Central memory CD8-positive, alpha-beta T cell (primary cell): ENCODE measurements at places on chromosomes 6 and 20.

DNA sequence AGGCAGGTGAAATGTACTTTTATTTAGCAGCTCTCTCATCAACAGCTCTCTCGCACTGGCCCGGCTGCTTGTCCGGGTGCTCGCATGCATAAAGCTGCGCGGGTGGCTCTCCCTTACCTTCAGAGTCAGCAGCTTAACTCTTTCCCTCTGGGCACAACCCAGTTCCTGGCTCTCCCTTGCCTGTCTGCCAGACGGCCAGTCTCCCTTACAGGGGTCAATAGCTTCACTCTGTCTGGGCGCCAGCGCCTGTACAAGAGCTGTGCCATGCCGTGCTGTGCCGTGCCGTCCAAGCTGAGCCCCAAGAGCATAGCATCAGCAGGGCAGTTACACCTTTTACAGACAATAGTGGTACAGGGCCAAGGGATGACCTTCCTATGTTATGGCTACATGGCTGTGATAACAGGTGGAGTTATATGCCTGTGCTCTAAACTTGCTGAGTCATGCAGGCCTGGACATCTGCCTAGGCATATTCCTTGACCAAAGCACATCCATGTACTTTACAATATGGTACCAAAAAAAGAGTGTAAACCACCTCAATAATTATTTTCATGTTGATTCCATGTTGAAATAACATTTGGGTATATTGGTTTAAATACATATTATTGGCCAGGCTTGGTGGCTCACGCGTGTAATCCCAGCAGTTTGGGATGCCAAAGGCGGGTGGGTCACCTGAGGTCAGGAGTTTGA, 47.9 kb downstream of the BLTP3A start:
- DNase-seq = no peak

DNA sequence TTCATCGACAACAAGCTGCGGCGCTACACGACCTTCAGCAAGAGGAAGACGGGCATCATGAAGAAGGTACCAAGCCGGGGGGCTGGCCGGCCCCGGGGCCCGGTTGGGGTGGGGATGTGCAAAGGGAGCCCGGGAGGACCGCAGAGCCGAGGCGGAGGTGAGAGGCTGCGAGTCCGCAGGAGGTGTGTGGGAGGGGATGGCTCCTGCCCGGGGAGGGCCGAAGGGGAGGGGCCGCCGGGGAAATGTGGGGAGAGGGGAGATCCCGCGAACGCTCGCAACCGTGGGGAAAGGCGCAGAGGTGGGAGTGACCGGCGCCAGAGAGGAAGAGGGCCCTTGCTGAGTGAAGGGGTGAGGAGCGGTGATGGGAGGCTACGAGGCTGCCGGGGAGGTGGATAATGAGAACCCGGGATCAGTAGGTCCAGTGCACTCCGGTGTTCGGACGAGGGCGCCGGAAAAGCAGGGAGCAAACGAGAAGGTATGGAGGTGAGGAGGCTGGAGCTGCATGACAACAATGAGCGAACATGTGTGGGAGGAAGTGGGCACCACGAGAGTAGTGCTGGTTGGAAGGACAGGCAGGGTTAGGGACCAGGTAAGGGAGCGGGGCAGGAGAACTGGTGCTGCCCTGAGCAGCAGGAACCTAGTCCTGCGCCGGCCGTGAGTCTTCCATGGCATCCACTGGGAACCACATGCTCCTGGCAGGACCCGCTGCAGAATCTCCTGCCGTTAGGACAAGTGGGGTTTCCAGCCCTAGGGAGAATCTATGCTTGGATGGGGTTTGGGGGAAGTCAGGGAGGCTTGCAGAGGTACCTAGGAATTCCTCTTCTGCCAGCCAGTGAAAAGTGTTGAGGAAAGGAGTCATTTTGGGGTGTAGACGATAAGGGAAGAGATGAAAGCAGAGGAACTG, 1.3 kb downstream of the SRF start:
- peak; percentile 20 for DNase-seq

DNA sequence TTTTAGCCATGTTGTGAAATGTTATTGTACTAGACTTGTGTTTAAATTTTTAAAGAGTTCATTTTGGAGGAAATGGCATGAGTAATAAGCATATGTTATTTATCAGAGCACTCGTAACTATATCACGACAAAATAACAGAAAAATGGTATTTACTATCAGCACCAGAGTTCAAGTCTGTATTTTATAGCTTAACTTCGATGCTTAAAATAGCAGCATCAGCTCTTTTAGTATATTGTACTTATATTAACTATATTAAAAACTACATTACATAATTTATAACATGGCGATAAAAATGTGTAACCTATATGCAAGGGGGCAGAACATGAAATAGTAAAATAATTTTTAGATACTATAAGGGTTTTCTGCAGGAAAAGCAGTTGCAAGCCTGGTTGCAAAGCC, 52.9 kb downstream of the ABRACL start:
- DNase-seq = no peak

DNA sequence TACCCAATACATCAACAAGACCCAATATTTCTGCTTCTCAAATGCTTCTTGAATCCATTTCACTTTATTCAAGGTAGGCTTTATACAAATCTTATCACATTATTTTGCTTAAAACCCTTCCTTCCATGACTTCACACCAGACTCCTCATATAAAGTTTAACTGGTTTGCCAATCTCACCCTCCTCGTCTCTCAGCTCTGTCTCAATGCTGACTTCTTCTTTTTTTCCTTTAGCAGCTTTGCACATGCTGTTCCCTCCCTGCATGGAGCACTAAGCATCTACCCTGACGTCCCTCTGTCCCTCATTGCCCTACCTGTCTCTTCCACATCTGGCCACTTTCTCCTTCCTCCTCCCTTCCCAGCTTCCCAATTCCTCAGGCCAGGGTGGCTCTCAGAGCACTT, 31.4 kb downstream of the KCNK17 start:
- DNase-seq = no peak

GRCh38 chr6:20334334-20334733, 67.3 kb upstream of the E2F3 start:
- no peak for DNase-seq

DNA sequence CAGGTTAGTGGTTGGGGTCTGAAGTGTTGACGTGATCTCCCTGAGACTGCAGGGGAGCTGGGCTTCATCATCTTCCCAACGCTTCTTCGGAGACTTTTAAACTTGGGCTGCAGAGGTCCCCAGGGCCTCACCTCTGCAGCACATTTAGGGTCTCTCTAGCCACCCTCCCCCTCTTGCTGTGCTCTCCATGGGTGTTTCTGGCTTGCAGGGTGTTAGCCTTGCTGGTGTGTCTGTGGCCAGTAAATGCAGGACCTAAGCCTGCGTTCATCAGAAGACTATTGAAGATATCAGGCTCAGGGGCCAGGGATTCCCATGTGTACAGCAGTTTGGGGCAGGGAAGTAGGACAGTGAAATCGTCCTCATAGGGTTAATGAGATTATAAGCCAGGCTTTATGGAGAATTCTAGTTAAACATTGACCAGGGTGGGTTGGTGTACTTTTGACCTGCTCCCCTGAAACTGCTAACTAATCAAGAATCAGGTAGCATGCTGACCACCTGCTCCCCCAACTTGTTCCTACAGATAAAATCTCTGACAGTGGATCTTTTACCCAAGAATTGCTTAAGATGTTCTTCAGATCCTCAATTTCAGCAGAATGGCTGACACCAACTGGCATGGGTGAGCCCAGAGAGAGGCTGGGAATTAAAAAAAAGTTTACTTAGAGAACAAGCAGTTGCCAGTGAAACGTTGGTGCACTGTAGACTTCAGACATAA, 3.8 kb upstream of the DDO start:
- no peak for DNase-seq

DNA sequence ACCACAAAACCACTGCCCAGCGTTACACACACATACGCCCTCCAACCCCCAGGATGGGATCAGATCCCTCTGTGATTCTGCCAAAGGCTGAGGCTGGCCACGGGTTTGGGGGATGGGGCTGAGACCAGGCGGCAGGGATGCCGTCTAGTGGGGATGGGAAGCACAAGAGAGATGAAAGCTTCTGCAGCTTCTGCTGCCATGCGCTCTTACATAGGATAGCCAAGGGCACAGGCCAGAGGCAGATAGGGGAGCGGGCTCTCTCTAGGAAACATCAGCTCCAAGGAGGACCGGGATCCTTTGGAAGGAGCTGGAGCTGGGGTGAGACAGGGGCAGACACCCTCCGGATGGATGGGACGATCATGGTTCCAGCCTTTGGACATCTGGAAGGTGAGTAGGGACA, 18.7 kb upstream of the RIN2 start:
- DNase-seq = no peak

DNA sequence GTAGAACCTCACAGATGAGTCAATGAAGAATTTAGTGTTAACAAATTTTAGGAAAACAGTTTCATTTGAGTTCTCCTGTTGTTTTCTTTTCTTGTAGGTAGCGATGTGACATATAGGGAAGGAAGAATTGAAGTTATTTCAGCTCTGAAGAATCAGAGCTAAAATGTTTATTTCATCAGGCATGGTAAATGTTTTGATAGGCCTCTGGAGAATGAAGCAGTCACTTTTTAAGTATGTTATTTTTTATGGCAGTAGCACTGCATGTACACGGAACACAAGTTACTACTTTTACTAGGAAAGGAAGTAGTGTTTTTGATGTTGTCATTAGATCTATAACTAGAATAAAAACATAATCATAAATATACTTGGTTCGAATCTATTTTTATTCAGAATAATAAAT, 1357.3 kb upstream of the CITED2 start:
- DNase-seq = no peak

- no peak for DNase-seq
Observed at GRCh38 chr20:25145131-25145530, 50.4 kb upstream of the ENTPD6 start.

DNA sequence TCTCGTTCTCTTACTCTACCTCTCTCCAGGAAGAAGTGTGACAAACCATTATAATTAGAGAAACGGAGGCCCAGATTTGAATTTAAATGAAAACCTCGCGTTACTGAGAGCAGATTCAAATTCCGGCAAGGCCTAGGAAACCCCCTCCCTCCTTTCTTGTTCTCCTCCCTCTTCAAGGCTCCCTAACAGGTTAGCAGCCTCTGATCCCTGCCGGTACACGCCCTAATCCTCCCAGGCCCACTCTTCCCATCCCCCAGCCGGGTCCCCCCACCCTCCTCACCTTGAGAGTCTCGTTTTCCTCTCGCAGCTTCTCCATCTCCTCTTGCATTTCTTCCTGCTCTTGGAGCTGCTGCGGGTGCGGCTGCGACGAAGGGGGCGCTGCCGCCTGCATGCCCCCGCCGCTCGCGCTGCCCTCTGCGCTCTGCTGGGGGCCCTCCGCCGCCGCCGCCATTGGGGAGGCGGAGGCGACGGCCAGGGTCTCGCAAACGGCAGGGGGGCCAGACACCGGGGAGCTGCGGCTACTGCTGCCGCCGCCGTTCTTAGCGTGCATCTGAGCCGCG, 3.8 kb downstream of the MTCL3 start:
- no peak for DNase-seq

DNA sequence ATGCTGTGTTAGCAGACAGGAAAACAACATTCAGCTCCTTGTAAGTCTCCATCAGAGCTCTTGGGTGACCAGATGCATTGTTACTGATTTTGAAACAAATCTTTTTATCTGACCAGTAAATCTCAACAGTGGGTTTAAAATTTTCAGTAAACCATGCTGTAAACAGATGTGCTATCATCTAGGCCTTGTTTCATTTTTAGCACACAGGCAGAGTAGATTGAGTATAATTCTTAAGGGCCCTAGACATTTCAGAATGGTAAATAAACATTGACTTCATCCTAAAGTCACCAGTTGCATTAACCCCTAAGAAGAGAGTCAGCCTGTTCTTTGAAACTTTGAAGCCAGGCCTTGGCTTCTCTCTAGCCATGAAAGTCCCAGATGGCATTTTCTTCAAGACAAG, 237.2 kb upstream of the BMP2 start:
- no peak for DNase-seq

DNA sequence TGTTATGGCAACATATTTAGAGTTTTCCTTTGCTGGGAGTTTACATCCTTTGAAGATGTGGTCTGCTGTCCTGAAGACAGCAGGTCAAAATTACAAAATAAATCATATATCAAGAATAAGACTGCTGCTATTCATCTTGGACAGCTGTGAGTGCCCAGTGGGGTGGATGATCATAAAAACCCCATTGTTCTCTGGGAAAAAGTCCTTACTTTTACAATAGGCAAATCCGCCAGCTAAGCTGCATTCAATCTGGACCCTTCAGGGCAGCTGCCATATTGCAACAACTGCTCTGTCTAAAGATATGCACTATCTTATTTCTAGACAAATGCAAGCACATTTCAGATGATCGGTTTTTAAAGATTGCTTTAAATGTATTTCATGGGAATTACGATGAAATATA, 19.4 kb downstream of the CASS4 start:
- no peak for DNase-seq

- no peak for DNase-seq
Observed at GRCh38 chr6:100217225-100218012, 223.4 kb upstream of the MCHR2 start.

- DNase-seq = peak; percentile 77
Observed at GRCh38 chr6:28399350-28400121, at the start of gene ZSCAN12. TSS of gene ZSCAN12 (minus strand) at chr6:28399747. CDS start at chr6:28398405, 1,342 bp downstream.

DNA sequence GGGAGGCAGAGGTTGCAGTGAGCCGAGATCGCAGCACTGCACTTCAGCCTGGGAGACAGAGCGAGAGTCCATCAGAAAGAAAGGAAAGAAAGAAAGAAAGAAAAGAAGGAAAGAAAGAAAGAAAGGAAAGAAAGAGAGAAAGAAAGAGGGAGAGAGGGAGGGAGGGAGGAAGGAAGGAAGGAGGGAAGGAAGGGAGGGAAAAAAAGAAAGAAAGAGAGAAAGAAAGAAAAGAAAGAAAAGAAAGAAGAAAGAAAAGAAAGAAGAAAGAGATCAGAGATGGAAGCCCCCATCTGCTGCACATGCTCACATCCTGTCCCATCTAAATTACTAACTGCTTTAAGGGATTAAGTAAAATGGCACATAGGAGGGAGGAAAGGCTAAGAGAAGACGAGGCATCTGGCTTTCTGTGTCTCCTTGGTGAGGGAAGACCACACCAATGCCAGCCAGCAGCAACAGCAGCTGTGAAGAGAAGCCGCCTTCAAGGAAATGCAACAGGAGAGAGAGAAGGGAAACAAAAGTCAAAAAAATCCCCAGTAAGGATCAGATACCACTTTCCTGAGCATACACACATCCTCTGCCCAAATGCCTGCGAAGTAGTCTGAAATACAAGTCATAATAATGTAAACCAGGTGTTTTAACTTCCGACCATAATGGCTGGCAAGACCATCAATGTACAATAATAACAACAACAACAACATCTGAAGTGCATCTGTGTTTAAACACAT, 300.2 kb upstream of the JARID2 start:
- DNase-seq = no peak

DNA sequence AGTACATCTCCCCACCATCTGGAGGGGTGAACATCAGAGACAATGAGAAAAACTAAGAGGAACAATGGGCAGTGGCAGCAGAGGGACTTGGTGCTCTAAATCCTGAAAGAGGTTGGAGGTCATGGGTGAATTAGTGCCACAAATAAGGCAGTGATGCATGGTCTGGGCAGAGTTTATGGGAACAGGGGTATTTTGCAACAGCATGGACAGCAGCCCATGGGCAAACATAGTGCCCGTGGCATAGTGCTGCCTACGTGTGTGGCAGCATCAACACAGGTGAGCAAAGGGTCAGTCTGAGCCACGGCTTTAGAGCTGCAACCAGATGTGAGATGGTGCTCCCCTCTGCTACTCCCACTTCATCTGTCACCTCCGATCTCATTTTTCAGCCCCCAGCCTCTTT, 459.1 kb upstream of the CITED2 start:
- no peak for DNase-seq
